Bone marrow (tissue), 2 donors: ENCODE measurements at places on chromosomes 1 and 21.

- no peak for DNase-seq
Measured at GRCh38 chr1:151584278-151584677, 27.6 kb upstream of the SNX27 start.

- DNase-seq, result no peak
Measured at GRCh38 chr1:226576601-226577000, 28.0 kb downstream of the STUM start.

DNA sequence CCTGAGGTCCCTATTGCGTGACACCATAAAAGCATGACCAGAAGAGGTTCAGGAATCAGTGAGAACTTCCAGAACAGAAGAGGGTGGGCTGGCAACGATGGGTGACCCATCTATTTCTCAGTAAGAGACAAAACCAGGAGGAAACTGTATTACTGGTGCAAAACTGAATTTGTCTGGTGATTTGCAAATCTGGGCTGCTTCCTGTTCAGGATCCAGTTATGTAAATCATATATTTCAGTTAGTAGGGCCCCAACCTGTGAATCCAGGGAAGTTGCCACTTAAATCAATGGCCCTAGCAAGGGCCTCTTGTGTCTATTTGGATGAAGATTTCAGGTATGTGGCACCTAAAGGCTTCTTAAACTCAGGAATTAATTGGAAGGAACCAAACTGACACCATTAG lies 23.1 kb upstream of the SMAP2 start:
- DNase-seq, result no peak

DNA sequence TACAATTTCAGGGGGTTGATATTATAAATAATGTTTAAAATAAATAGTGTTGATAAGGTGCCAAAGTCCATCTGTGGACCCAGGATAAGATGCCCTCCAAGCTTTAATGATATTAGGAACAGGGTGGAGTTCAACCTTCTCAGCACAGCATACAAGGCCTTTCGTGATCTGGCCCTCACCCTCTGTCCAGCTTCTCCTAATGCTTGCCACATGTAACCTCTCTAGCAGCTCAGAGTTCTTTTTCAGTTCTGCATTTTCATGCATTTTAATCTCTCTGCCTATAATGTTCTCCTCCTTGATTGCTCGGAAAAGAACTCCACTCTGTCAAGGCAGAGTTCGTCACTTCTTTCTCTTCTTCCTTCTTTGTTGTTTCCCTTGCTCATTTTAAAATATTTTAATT lies 21.4 kb upstream of the SMAP2 start:
- no peak for DNase-seq

DNA sequence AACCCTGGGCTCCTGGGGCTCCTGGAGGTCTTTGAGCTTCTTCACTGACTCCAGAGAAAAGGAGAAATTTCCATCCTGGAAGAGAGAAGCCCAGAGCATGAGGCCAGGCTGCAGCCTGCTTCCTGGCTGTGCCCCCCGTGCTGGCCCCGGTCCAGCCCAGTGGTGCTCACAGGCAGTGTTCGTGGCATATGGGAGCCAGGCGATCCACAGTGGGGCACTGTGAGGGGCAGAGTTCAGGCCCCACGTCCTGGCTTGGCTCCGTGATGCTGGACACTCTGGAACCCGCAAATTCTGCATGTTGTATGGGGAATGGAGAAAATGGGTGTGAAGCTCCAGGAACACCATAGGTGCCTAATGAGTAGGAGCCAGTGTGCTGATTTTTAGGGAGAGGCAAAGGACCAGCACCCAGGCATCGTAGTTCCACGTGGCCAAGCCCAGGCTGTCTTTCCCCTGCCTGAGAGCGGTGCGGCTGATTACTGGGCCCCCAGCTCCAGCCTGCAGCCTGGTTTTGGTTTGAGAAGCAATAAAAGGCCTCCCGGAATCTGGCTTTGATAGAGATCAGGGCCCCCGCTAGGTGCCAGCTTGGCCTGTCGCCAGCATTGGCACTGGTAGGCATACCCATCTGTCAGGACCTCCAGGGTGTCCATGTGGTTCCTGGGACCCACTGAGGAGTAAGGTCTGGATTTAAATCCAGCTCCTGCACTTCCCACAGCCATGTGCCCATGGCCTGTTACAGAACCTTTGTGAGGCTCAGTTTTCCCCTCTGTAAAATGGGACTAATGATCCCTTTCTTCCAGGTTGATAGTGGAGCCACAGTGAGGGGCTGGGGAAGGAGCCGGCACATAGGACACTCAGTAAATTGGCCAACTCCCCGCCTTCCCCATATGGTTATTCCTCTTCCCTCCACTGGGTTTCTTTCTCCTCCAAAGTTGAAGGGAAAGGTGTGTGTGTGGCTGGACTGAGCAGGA lies 725 bp downstream of the GUCA2A start:
- no peak for DNase-seq

DNA sequence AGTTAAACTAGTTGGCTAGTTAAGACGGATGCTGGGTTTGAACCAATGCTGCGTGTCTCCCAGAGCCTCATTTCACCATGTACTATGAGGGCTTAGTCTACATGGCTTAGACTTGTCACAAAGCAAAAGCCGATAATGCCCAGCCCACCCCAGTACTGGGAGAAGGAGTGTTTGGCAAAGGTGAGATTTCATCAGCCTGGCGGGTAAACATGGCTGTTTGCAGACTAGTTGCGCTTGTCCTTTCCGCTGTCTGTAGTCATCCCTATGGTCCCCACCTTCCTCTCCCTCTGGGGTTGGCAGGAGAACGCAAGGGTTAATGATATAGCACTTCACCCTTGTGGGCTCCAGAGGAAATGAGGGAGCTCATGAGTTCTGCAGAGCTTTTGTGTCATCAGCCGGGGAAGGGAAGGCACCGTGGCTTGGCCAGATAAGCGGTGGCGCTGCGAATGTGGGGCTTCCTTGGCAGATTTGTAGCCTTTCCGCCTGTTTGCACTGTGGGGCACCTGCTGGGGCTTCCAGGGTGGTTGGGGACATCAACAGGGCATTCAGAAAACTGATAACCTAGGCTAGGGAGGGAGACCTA lies 29.2 kb downstream of the SOX13 start:
- no peak for DNase-seq

- no peak for DNase-seq
Measured at GRCh38 chr1:58855274-58856165, 71.7 kb upstream of the JUN start.

DNA sequence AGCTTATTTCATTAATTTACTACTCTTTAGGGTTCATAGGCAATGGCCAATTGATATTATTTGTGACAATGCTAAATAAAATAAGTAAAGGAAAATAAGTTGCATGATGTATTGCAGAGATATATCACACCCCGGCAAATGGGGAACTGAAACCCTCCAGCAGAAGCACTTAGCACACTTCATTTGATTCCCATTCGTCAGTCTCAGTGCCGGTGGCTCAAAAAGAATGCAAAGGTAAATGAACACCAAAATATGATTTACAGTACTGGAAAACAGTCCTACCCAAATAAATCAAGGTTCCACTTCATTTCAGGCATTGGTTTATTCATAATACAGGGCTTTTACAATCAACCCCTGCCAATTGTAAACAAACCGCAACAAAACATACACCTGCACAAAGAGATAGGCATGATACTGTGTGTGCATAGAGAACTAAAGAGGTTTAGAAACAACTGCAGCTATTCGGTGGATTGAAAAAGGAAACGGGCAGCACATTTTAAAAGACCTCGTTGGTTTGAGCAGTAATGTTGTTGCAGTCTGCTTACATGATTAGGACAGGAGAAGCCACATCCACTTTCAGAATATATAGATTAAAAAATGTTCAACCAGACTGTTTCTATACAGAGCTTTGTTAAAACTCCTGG lies 1019.2 kb downstream of the TTLL7 start:
- DNase-seq, result no peak

- no peak for DNase-seq
Measured at GRCh38 chr21:38448671-38449385, 49.4 kb downstream of the ERG start.

- DNase-seq, result no peak
Measured at GRCh38 chr1:44616284-44616990, 57.8 kb downstream of the TMEM53 start.

DNA sequence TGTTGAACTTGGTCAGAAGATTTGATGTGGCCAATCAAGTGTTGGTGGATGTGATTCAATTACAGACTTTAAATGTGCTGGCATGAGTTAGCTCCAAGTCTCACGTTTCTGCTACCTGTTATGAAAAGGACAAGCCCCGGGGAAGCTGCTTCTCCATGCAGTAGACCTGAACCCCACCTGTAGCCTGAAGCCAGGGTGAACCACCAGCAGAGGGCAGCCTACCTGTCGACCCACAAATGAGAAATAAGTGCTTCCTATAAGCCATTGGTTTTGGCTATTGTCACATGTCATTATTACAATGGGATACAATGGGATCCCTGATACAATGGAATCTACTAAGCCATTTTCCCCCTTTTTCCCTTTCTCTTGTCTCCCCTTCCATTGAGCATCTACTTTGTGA lies 230.2 kb downstream of the PRDM2 start:
- no peak for DNase-seq

DNA sequence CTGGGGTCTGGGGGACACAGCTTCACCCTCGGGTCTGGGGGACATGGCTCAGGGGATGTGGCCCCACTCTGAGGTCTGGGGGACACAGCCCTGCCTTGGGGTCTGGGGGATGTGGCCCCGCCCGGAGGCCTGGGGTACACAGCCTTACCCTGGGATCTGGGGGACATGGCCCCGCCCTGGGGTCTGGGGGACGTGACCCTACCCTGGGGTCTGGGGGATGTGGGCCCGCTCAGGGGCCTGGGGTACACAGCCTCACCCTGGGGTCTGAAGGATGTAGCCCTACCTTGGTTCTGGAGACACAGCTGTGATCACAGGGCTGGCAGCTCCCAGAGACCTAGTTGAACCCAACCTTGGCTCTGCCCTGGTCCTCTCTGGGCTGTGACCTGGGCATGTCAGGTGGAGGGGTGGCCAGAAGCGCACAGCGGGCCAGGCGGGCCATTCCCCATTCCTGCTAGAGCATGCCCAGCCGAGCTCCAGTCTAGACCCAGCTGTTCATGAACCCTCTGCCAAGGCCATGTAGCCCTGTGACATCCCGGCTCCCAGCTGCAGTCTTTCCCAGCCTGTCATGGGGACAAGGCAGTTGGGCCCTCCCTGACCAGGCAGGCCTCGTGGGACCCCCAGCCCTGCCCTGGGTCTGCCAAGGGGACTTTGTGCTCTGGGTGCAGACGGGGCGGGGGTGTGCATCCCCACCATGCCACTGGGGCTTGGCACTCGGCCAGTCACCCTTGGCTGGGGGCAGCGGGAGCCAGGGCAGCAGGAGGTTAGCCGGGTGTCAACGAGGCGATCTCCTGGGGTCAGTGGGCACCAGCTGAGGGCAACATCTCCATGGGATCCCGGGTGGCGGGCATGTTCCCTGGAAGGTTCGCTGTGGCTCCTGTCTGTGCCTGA lies 43.9 kb downstream of the WNT9A start:
- no peak for DNase-seq

GRCh38 chr1:43529206-43529731 lies 1.4 kb upstream of the PTPRF start:
- peak; percentile 47 for DNase-seq

- DNase-seq, result no peak
Measured at GRCh38 chr1:41382480-41383090, 21.4 kb downstream of the FOXO6 start.

DNA sequence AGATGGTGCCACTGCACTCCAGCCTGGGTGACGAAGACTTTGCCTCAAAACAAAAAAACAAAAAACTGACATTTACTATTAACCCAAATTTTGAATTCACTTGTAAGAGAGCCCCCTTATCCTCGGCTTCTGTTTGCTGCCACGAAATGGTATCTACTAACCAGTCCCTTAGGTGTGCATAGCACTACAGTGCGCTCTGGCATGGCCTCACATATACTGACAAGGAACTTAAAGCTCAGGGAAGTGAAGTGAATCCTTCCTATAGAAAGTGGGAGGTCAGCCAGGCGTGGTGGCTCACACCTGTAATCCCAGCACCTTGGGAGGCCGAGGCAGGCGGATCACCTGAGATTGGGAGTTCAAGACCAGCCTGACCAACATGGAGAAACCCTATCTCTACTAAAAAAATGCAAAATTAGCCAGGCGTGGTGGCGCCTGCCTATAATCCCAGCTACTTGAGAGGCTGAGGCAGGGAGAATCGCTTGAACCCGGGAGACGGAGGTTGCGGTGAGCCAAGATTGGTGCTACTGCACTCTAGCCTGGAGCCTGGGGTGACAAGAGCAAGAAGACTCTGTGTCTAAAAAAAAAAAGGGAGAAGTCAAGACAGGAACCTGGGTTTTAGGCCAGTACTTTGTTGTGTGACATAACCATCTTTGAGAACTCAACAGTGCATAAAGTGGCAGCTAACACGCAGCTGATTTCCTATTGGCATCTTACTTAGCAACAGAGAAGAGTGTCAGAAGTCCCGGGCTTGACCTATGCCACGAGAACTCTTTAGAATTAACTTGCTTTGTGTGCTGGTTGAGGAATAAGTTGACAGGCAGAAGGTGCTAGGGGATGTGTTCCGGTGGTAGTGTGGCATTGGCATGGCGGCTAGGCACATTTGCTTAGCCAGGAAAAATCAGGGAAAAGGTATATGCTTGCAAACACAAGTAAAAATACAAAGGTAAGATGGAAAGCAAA lies 16.8 kb downstream of the ERRFI1 start:
- no peak for DNase-seq

DNA sequence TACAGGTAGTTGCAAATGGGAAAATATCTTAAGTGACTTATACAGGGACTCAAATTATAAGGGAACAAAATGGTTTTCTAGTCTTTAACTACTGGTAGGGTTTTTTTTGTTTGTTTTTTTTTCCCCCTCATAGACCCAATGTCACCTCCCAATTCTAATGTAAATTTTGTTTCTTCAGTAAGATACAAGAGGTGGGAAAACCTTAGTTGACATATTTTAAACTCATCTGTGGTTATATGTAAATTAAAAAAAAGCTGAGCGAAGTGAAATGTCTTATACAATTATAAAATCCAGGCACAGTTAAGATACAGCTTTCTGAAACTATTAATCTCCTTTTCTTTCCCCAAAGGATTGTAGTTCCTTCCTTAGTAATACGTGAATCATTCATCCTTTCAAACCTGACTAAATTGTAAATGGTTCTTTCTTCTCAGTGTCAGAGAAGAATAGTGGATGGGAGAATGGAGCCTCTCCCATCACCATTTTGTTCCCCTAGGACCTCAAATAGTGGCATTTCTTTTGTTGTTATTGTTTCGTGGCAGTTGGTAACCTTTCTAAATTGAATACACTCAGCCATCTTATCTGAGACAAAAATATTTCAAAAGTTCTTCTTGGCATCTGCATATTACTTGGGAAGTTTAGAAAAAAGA lies 11.2 kb downstream of the TSEN15 start:
- DNase-seq, result no peak

DNA sequence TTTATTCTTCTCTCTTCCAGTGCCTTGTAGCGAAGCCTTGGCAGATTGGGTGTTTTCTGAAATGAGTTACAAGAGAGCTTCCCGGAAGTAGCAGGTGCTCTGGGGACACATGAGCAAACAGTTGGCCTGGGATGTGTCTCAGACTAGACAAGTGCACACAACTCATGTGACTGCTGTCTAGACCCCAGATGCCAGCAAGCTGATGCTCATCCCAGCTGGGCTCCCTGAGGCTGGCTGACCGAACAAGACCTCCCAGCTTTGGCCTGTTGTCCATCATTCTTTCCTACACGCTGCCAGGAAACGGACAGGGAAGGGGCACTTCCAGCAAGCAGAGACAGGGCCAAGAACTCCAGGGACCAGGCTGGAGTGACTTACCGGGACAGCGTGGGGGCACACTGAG lies 18.7 kb upstream of the CSF1 start:
- DNase-seq, result no peak

- DNase-seq, result no peak
Measured at GRCh38 chr1:38038861-38039260, 7.7 kb downstream of the POU3F1 start.

- no peak for DNase-seq
Measured at GRCh38 chr1:166343276-166343675, 176.5 kb upstream of the FAM78B start.
